ENCODE measurements at places on chromosomes 7 and 10. TPM values are rescaled to one million over a fixed set of nuclear protein-coding genes. Genes with fewer than 3 reads are reported as not detected.

- DNase-seq: no peak
Measured at GRCh38 chr7:102222445-102222844, 64.2 kb upstream of the SH2B2 start.

- DNase-seq: no peak
Measured at GRCh38 chr7:87159538-87159937, 7.3 kb downstream of the DMTF1 start.

DNA sequence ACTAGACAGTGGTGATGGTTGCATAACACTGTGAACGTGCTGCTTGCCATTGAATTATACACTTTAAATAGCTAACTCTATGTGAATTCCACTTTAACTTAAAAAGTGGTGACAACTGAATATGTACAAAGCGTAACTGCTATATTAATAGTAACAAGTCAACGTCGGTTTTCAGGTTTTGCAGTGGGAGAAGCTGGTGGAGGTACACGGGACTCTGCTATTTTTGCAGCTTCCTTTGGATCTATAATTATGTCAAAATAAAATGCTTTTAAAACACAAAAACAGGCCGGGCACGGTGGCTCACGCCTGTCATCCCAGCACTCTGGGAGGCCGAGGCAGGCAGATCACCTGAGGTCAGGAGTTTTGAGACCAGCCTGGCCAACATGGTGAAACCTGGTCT lies 21.0 kb downstream of the AP5Z1 start:
- DNase-seq: no peak

DNA sequence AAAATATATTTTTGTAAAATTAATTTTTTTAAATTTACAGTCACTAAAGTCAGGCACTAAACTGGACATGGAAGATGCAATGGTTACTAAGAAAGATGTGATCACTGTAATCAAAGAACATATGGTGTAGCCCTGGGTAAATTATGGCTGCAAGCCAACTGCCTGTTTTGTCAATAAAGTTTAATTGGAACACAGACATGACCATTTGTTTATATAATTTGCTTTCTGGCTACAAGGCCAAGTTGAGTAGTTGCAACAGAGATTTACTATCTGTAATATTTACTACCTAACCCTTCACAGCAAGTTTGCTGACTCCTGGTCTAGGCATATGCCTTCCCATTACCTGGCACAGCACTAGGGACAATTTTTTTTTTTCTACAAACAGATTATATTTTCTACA lies 448.9 kb downstream of the ADRA2A start:
- no peak for DNase-seq

- no peak for DNase-seq
Measured at GRCh38 chr10:59311025-59311424, 51.3 kb downstream of the FAM13C start.

- no peak for DNase-seq
Measured at GRCh38 chr7:30084212-30084611, 50.6 kb upstream of the MTURN start.

- no peak for DNase-seq
Measured at GRCh38 chr10:128664729-128665128, 538.5 kb upstream of the MKI67 start.

- no peak for DNase-seq
Measured at GRCh38 chr7:132491391-132491945, 84.8 kb downstream of the PLXNA4 start.

Gene LRRD1
- total RNA-seq: 0.10 TPM

Gene TAS2R3
- total RNA-seq: 0.68 TPM

Gene STEAP4
- total RNA-seq: 53.3 TPM

Gene GTF2IRD2
- total RNA-seq: 19.1 TPM

Gene CLCN1
- not detected for total RNA-seq

Gene TMEM130
- total RNA-seq: not detected

Gene PTPRN2
- total RNA-seq: 2.3 TPM
